ENCODE measurements at places on chromosomes 6 and 20. TPM values are rescaled to one million over a fixed set of nuclear protein-coding genes. Genes with fewer than 3 reads are reported as not detected.

The ZBP1 gene
- total RNA-seq = 0.26 TPM

The PKHD1 gene
- total RNA-seq = 33.3 TPM

The BHLHE23 gene
- total RNA-seq = not detected

The ARG1 gene
- not detected for total RNA-seq

The NEDD9 gene
- total RNA-seq = 22.8 TPM

The SLPI gene
- 34.0 TPM for total RNA-seq

The FHL5 gene
- 9.6 TPM for total RNA-seq

The RBM24 gene
- total RNA-seq = 2.3 TPM

The SYNDIG1 gene
- total RNA-seq = 0.78 TPM

The AVP gene
- not detected for total RNA-seq

The CAP2 gene
- total RNA-seq = 5.7 TPM

The GRIK2 gene
- 7.9 TPM for total RNA-seq

The CLIC5 gene
- 1.6 TPM for total RNA-seq

The CLPSL2 gene
- total RNA-seq = not detected

The OPRM1 gene
- total RNA-seq = 3.1 TPM

- DNase-seq = no peak
These were observed 174.1 kb downstream of the NRN1 start for GRCh38 chr6:5832668-5833067.

DNA sequence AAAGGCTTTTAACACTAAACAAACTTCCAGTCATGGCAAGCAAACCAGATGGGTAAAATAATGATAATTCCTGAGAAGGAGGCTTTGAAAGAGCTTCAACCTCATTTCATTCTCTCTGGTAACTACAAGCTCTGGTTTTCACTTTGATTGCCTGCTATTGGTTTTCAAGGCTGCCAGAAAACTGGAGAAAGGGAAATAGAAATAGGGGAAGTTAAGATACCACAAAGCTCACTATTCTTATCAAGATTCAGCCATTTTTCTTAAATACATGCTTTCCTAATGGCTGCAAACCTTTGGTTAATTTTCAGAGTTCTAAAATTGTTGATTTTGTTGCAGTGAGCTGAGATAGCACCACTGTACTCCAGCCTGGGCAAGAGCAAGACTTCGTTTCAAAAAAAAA is 42.5 kb upstream of the NELFCD start:
- no peak for DNase-seq

DNA sequence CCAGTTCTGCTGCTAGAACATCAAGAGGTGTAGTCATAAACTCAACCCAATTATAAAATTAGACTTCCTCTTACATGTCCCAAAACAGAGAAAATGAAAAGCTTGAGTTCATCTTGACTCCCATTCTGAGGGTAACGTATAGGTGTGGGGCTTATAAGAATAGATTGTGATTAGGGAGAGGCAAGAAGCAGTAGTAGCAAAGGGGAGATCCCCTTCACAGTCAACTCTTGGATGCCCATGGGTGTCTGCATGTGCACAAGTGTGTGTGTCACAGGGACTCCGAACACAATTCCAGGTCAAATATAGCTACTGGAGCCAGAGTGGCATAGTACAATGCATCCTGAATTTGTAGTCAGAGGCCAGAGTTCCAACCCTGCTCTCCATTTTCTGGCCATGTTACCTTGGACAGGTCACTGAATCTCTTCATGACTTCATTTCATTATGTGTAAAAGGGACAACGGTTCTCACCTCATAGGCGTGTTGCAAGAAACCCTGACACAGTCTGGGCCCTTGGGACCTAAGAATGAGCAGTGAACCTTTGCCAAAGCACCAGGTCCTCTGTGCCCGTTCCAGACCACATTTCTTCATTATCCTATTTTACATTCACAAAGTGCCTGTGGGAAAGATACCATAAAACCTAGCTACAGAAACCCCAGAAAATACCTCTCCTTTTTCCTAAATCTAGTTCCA is 11.8 kb downstream of the GSTA4 start:
- no peak for DNase-seq

DNA sequence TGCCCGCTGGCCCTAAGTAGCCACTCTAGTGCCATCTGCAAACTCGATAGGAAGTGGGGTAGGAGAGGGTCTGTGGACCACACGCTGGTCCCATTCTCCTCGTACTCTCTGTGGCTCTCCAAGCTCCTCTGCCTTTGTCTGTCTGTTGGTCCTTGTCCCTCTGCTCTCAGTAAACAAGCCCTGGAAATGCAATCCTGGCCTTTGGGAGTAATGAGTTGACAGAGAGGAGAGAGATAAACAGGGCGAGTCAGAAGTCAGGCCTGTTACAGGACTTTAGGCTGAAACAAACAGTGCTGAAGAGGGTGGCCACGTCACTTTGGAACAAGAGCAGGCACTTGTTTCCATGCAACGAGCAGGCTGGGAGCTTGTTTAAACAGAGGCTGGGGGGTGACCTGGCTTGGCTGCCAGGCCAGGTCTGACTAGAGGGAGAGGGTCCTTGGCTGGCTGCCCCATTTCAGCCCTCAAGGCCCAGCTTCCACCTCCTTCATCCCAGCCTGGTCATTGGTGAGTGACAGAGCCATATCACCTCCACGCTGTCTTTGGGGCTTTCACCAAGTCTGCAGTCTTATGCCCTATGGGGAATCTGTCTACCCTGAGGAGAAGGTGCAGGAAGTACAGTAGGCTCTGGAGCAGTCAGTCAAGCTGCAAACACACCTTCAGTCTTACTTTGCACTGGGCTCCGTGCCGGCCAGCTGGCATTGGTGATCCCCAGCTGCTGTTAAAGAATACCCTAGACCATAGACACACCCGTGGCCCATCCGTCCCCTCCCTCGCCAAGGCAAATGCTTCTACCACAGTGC is 22.6 kb downstream of the FOXP4 start:
- DNase-seq = peak; percentile 80

DNA sequence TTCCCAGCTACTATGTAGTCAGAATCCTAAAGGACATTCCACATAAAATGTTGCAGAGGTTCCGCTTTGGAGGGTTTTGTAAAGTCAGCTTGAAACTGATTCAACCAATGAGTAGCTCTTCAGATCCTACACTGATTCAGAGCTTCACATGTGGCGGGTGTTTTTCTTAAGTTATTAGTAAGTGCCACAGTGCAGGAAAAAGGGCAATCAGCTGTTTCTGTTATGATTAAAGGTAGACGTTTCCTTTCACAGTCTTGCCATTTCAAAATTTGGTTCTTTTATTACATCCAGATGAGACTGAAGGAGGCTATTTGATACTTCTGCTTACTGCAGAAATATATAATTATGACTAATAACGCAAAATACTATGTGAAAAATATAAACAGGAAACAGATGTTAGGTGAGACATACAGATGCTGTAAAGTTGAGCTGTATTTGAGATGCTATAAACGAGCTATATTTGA is 443.9 kb downstream of the CDKAL1 start:
- DNase-seq = no peak

DNA sequence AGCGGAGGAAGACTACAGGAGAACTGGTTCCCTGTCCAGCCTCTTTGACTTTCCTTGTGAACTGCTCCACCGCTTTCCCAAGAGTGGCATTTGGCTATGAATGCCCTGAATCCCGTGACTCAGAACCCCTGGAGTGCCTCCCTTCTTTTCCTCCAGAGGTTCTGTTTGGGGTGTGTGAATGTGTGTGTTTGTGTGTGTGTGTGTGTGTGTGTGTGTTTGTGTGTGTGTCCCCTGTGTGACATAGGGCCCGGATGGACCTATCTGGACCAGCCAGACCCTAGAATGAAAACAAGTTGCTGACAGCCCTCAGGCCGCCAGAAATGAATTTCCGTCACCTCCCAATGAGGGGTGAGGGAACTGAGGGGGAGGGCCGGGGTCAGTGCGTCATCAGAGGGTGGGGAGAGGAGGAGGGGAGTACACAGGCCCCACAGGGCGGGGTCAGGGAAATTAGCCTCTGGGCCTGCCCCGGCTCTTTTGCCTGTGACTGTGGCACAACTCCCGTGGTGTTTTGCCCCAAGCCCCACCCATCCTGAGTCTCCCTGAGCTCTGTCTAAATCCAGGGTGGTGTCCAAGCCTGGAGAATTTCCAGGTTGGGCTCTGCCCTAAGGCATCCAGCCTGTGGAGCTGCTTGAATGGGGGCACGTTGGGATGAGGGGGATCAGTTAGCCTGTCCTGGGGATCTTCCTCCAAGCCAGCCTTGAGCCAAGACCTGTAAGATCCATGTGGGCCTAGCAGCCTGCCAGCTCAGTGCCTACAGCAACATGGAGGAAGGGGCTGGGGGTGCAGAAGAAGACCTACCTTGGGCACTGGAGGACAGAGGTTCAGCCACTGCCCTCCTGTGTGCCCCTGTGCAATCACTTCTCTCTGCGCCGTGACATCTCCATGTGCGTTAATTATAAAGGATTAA is 15.2 kb upstream of the MRPS18A start:
- peak; percentile 90 for DNase-seq

DNA sequence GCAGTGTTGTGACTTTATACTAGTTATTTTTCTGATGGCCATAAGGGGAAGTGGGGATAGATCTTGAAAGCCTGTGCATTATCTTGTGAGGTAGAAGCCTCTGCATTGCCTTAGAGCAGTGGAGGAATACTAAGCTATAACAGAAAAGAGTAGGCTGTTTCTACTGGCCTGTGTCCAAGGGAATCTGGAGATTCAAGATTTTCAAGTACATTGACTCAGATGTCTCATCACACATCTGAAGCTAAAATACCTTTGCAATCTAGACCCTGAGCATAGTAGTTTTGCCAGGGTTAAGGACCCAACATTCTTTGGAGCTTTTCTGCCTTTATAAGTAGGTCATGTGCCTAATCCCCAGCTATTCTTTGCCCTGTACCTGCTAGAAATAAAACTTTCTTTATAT is 272.3 kb downstream of the TENT5A start:
- DNase-seq = no peak

DNA sequence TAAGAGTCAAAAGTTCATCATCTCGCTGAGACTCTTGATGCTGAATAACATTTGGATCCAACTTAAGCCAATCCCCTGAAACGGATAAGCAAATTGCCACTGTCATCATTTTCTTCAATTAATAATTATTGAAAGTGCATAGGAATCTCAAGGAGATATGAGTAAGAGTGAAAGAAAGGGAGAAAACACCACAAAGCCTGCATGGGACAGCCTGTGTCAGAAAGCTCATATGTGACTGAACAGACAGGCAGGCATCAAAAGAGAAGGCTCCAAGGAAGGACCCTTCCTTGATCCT is 13.3 kb downstream of the ATXN1 start:
- DNase-seq = no peak

- DNase-seq = no peak
These were observed 42.4 kb downstream of the TXLNB start for GRCh38 chr6:139249395-139249794.

GRCh38 chr20:21562656-21563055 is 48.8 kb upstream of the NKX2-2 start:
- DNase-seq = no peak

DNA sequence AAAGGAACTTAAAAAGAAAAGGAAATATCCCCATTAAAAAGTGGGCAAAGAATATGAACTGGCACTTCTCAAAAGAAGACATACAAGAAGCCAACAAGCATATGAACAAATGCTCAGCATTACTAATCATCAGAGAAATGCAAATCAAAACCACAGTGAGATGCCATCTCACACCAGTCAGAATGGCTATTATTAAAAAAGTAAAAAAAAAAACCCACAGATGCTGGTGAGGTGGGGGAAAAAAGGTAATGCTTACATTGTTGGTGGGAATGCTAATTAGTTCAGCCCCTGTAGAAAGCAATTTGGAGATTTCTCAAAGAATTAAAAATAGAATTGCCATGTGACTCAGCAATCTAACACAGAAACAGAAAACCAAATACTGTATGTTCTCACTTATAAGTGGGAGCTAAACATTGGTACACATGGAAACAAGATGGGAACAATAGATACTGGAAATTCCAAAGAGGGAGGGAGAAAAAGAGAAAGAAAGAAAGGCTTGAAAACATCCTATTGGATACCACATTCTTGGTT is 437.1 kb downstream of the GRIK2 start:
- DNase-seq = no peak

DNA sequence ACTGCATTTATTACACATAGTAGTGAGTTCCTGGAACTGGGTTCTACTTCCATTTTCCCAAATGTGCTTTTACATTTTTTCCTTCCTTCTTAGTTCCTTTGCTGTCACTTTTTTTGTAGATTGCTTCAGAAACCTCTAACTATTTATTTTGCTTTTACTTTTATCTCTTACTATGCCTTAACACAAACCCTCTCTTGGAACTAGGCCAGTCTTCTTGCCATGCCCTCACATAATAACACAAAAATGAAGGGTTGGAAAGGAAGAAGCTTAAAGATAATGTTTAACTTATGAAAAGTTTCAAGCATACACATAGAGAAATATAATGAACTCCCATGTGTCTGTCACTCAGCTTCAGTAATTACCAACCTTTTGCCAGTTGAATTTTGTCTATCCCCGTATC is 27.1 kb downstream of the TOP1 start:
- DNase-seq = no peak

- DNase-seq = no peak
These were observed 132.6 kb upstream of the CST7 start for GRCh38 chr20:24816431-24816830.

- no peak for DNase-seq
These were observed 25.3 kb downstream of the SRPK1 start for GRCh38 chr6:35895560-35895959.

DNA sequence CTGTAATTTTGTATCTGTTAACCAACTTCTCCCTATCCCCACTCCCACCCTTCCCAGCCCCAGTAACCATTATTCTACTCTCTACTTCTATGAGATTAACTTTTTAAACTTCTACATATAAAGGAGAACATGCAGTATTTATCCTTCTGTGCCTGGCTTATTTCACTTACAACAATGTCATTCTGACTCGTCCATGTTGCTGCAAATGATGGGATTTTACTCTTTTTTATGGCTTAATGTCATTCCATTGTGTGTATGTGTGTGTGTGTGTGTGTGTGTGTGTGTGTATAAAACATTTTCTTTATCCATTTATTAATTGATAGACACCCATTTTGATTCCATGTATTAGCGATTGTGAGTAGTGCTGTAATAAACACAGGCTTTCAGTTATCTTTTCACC is 76.1 kb downstream of the COL19A1 start:
- DNase-seq = no peak

DNA sequence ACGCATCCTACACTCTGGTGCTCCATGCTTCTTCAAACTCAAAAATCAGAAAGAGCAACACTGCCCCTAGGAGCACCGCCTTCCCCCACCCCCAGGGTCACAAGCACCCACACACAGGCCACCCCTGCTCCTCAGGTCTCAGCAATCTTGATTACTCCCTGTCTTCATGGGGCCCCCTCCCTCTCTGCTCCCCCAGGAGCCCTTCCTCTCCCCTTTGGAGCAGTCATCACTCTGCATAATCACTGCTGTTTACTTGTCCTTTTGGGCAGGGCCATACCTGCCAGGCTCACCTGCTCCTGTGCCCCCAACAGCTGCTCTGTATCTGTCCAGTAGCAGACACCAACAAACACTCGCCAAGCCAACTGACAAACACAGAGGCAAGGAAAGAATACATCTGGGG is 7.6 kb upstream of the SYNDIG1 start:
- DNase-seq = no peak

GRCh38 chr6:11434565-11435326 is 102.8 kb upstream of the TMEM170B start:
- peak; percentile 26 for DNase-seq

All from body of pancreas (tissue), 4 donors.